Urinary bladder (tissue), 4 donors: ENCODE measurements at places on chromosomes 11 and 22.

DNA sequence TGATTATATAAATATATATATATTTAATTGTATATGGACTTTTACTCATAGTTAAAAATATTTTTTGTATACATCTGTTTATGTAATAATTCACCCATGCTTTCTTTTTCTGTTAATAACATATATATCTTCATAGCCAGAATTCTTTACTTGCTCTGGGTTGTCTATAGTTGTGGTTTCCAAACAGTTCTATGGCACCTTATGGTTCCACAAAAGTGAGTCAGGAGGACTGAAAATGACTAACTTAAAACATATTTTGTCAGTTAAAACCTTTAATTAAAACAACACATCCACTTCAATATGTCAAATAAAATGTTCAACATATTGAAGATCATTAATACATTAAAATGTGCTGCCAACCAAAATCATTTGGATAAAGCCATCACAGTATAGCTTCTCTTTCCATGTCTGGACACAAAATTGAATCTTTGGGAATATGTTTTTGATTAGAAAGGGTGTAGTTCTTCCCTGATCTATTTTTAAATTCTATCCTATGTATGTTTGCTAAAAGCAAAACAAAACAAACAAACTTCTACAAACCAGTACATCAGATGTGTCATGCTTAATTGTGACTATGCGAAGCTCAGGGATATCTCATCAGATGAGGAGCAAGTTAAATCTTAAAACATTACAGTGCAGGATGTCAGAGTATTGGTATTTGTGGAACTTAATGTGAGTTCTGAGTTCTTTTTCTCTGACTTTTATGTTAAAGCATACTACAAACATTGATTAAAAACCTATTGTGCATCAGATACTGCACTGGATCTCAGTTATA is 1488.4 kb upstream of the TENM4 start:
- DNase-seq, result no peak

GRCh38 chr22:49398646-49399045 is 429.0 kb downstream of the BRD1 start:
- DNase-seq, result no peak

DNA sequence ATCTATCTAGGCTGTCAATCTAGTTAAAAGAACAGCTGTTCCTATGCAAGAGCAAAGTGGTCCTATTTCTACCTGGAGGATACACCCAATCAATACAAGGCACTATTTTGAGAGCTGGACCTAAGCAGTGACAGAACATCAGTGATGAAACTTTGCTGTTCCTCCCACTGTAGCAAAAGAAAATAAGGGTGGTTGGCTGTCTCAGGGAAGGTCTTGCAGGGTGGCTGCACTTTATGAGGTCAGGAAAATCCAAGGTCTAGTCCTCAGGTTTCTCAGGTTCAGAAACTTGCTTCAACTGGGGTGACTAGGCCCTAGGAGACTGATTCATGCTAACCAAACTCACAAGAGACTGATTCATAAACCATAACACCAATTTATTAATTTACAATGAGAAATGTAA is 11.6 kb downstream of the CPSF7 start:
- DNase-seq, result no peak

- no peak for DNase-seq
These were observed 18.2 kb upstream of the CCDC34 start for GRCh38 chr11:27381238-27381666.

- DNase-seq, result peak; percentile 92
These were observed at the start of gene SYT7 for GRCh38 chr11:61581030-61581928. Gene SYT7, minus strand, starts transcription at chr11:61581076. Its CDS starts 256 bp downstream, at chr11:61580820.

GRCh38 chr11:45732343-45732742 is 66.9 kb upstream of the CHST1 start:
- no peak for DNase-seq
